ENCODE measurements at places on chromosomes 1 and 21.
A peak's percentile ranks its signal among the peaks of the same experiment; 100 is the strongest.

GRCh38 chr1:115194506-115194905, 105.2 kb upstream of the TSPAN2 start:
- peak; percentile 69 for DNase-seq

DNA sequence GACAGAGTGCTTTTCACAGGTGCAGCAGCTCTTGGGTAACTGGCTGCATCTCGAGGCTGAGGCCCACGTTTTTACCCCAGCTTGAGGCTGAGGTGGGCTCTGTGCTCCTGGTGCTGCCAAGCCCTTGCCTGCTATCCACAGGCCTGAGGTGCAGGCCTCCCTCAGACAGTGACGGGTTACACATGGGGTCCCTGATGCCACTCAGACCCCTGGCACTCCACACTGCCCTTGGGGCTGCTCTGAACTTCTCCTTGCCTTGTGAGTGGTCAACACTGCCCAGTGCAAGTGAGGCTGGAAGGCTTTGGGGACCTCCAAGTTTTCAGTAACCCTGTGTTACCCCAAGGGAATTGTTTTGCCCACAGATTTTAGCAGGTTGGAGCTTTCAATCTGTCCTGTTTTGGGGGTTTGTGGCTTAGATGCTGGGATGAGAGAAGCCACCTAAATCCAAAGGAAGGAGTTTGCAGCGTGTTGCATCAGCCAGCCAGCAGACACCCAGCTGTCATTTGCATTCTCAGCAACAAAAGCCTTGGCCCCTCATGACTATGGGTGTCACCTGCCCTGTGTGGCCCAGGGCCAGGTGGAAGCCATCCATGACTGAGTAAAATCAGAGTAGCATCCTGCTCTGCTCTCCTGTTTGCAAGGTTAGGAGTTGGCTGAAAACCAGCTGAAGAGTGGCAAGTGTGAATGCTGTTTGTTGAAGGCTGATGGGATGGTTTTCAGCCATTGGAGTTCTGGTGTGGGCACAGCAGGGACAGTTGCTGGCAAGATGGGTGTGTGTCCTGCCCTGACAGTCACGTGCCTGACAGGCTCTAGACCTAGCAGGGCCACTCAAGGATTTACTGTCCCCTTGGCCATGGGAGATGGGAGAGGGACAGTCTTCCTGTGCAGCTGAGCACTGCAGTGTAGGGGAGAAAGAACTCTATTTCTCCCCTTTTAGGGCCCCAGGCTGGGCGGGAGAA, 3.2 kb downstream of the RNF187 start:
- no peak for DNase-seq

DNA sequence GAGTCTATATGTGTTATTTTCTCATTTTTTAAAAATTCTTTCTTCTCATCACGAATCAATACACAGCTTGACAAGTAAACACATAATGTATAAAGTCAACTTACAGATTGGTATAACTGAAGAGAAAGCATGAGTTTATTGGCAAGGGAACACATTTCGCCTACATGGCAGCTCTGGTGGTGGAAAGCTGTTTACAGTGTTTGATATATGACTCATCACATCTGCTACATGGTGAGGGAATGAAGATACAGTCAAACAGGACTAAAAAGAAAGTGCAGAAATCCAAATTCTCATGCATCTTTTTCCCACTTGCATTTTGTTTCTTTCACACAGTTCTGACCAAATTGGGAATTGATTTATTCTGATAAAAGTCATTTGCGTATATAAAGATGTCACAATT, 122.2 kb upstream of the ADGRL4 start:
- no peak for DNase-seq

- DNase-seq: no peak
Observed at GRCh38 chr1:31318146-31318545, 21.3 kb downstream of the ZCCHC17 start.

GRCh38 chr1:235079443-235080296, 49.0 kb downstream of the TOMM20 start:
- DNase-seq: no peak

- no peak for DNase-seq
Observed at GRCh38 chr21:35585878-35586277, 474.4 kb downstream of the SETD4 start.

- no peak for DNase-seq
Observed at GRCh38 chr1:181548497-181548896, 65.2 kb downstream of the CACNA1E start.

DNA sequence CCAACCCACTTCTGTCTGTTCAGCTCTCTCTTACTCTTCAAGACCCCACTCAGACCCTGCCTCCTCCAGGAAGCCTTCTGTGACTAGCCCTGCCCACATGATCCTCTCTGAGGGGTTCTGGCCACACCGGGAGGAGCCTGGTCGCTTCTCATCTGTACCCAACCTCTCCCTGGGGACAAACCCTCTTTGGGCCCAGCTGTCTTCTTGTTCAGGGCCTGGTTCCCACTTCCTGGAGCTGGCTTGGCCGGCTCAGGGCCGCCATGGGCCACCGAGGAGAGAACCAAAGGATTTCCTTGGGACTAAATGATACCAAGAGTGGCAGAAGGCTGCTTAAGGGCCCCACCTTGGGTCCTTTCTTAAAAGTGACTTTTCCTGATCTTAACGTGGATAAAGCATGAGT, 124.7 kb upstream of the ZBTB40 start:
- DNase-seq: no peak

DNA sequence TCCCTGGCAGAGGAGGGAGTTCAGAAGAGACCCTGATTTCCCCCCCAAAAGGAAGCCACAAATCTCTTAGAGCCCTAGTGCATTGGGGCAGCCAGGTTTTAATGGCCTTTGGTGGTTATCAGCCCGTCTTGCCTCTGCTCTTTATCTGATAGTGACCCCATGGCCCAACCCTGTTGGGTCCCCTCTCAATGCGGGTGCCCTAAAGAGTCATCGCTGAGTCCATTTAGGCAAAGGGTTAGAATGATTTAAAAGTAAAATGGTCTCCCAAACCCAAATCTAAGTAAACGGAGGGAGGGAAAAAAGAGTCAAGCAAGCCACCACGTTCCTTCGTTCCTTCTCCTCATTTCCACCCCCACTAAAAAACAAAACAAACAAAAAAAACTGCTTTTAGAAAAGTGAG, 164.0 kb downstream of the RUNX1 start:
- no peak for DNase-seq

GRCh38 chr21:34280389-34280795, 83.4 kb upstream of the KCNE2 start:
- peak; percentile 90 for DNase-seq

DNA sequence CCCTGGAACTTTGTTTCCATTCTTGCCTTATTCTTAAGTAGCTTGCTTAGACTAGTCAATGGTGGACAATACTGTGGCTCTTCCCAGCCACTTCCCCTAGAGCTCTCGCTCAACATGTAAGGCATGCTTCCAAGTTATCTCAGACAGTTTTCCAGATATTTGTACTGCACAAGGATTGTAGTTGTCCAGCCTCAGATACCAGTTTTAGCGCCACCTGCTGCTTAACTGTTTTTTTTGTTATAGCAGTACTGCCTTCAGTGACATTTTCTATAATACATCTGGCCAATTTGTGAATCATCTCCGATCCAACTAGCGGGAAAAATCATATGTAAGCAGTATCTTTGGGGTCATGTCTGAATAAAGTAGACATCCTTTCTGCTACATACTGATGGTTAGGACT, 346.7 kb upstream of the ADGRL4 start:
- DNase-seq: no peak

GRCh38 chr1:67264899-67265298, 42.8 kb upstream of the IL12RB2 start:
- DNase-seq: no peak

DNA sequence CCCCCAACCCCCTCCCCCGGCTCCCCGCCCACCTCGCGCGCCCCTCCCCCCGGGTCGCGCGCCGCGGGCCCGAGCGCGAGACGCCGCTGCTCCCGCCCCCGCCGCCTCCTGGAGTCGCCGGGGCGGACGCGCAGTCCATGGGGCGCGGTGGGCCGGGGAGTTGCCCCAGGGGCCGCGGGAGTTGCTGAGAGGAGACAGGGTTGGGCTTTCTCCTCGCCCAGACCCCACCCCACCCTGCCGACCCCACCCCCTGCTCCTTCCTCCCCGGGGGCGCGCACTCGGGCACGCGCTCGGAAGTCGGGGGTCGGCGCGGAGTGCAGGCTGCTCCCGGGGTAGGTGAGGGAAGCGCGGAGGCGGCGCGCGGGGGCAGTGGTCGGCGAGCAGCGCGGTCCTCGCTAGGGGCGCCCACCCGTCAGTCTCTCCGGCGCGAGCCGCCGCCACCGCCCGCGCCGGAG, at the start of gene LAMC1:
Gene LAMC1, plus strand, starts transcription at position 275 of the 455 bp plus-strand sequence. CDS start 297 bp downstream, outside the sequence.
- DNase-seq: peak; percentile 86

DNA sequence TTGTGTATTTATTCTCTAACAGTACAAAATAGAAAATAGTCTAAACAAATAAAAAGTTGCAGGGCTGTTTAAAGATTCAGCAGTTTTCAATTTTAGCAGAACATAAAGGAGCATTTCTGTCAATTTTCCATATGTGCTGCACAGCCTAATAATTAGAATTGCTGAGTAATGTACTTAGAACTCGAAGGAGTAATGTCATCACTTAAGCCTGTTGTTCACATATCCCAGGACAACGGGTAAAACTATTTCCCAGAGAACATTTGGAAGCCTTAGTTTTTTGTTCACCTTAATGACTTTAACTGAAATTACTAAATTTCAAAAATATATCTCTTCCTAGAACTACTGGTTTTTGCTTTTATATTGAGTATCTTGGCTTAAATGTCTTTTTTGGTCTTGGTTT, 81.6 kb downstream of the ZP4 start:
- DNase-seq: no peak

GRCh38 chr1:5424802-5425703, 567.2 kb downstream of the NPHP4 start:
- DNase-seq: no peak

DNA sequence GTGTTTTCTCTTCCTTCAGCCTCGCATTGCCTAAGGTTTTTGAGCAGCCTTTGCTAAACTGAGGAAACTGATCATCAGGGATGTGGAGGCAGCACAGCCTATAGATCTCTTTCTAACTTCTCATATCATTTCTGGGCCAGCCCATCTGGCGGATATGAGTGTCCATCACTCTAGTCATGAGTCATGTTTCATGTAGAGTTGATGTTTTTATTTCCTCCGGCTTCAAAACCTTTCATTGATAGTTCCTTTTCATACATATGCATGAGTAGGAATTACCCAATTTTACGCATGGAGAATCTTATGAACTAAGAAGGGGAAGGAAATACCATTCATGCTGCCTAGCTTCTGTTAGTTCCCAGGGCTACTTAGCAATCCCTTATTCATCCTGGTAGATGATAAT, 66.3 kb downstream of the SPATA46 start:
- no peak for DNase-seq

DNA sequence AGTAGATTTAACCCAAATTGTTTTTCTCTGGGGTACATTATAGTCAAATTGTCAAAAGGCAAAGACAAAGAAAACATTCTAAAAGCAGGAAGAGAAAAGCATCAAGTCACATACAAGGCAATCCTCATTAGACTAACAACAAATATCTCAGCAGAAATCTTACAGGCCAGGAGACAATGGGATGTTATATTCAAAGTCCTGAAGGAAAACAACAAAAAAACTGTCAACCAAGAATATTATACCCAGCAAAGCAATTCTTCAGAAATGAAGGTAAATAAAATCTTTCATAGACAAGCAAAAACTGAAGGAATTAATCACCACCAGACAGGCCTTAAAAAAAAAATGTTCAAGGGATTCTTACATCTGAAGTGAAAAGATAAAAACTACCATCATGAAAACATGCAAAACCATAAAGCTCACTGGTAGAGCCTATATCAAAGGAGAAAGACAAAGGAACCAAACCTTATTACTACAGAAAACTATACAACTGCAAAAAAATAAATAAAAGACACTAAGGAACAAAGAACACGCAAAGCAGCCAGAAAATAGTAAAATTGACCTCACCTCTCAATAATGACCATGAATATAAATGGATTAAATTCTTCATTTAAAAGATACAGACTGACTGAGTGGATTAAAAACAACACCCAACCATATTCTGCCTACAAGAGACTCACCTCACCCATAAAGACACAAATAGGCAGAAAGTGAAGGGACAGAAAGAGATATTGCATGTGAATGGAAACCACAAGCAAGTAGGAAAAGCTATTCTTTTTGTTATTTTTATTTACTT, 113.8 kb upstream of the ZC3H11B start:
- no peak for DNase-seq

DNA sequence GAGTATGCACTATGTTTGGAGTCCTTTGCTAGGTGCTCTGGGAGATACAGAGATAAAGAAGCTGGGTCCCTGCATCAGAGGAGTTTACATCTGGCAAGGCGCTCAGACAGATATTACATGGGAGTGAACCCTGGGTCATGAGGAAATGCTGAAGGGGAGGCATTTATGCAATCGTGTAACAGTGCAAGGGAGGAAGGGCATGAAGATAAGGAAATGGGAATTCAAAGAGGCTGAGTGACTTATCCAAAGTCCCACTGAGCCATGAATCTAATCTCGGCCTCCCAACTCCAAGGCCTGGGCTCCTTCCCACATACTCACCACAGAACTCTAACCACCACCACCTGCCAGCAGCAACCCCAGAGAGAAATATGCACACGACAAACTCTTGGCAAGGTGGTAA, 51.6 kb downstream of the FAM163A start:
- no peak for DNase-seq

DNA sequence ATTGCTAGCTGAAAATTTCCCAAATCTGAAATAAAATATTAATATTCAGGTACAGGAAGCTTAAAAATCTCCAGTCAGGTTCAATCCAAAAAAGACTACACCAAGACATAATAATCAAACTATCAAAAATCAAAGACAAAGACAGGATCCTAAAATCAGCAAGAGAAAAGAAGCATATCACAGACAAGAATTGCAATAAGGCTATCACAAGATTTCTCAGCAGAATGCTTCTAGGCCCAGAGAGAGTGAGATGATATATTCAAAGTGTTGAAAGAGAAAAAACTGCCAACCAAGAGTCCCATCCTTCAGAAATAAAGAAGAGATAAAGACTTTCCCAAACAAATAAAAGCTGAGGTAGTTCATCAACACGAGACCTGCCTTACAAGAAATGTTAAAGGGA, 5.0 kb upstream of the SELP start:
- no peak for DNase-seq

- no peak for DNase-seq
Observed at GRCh38 chr1:107076841-107077240, 20.4 kb downstream of the PRMT6 start.

- no peak for DNase-seq
Observed at GRCh38 chr1:8267307-8267706, 50.6 kb upstream of the SLC45A1 start.

- no peak for DNase-seq
Observed at GRCh38 chr1:94855307-94855700, 35.1 kb downstream of the SLC44A3 start.

- DNase-seq: no peak
Observed at GRCh38 chr21:31714741-31715365, 17.1 kb downstream of the SCAF4 start.

DNA sequence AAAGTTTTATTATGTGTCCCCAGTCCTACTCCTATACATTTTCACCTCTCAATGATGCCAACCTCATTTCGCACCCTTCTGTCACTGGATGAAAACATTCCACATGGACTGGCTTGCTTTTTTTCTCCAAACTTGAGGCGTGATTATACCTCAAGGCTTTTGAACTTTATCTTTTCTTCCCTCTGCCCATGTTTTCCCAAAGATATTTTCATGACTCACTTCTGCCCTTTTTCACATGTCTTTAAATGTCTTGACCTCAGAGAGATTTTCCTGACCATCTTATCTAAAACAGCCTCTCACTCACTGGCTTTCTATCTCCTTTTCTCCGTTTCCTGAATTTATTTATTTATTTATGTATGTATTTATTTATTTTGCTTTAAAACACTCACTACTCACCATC, 659.0 kb downstream of the PTPRC start:
- no peak for DNase-seq

All from skin of body (tissue), 3 donors.